ENCODE measurements at places on chromosomes 16 and 17.

- no peak for DNase-seq
Observed at GRCh38 chr16:54928016-54928356, 2.7 kb upstream of the IRX5 start.

- DNase-seq: no peak
Observed at GRCh38 chr17:58528443-58528842, 14.0 kb upstream of the MTMR4 start.

DNA sequence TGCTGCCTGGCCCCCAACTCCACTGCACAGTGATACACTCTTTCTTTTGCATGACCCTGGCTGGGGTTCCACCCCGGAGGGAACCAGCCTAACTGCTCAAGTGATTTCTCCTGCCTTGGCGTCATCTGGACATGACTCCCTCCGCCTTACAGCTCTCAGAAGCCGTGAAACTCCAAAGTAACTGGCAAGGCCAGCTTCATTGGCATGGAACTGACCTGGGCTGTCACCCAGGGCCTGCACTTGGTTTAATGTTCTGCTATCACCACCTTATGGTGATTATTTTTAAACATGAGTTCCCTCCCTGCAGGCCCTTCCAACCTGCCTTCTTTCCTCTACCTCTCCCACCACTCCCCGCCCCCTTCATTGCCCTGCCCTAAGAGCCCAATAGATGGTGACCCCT is 139.7 kb upstream of the CDH5 start:
- DNase-seq: no peak

- DNase-seq: peak; percentile 36
Observed at GRCh38 chr16:4214215-4214621, 27.7 kb downstream of the SRL start.

- no peak for DNase-seq
Observed at GRCh38 chr17:78159575-78160158, 8.7 kb upstream of the SYNGR2 start.

GRCh38 chr16:89107203-89107582 is 13.5 kb downstream of the ACSF3 start:
- no peak for DNase-seq

GRCh38 chr16:78177987-78178386 is 78.5 kb downstream of the WWOX start:
- DNase-seq: no peak

- DNase-seq: no peak
Observed at GRCh38 chr16:10297341-10298006, 88.4 kb upstream of the ATF7IP2 start.

GRCh38 chr16:73891129-73891542 is 405.5 kb upstream of the PSMD7 start:
- DNase-seq: no peak

DNA sequence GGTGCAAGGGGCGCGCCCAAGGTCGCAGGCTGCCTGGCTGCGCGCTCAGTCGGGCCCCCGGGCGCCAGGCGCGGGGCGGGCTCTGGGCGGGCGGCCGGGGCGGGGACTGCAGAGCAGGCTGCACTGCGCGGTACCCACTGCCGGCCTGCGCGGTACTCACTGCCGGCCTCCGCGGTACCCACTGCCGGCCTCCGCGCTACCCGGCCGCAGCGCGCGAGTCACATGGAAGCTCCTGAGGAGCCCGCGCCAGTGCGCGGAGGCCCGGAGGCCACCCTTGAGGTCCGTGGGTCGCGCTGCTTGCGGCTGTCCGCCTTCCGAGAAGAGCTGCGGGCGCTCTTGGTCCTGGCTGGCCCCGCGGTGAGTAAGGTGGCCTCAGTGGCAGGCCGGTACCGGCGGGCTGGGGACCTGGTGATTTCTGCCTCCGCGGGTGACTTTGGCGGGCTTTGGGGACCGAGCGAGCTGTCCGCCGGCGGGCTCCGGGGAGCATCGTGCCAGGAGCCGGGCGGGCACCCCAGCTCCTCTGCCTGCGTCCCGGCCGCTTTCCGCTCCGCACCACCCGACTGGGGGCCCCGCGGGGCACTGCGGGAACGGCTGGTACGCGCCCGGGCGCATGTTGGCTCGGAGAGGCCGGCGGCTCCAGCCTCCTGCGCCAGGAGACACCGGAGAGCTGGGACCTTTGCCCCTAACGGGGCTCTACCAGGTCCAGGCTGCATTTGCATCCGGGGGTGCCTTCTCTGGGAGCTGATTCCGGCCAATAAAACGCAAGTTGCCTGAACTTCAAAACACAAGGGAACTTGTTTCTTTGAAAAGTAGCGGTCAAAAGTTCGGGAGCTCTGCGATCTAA is at the start of gene SLC47A1:
Gene SLC47A1 (plus strand): TSS at position 137 of the 844 bp plus-strand sequence. CDS start 86 bp downstream, at position 223.
- DNase-seq: no peak

GRCh38 chr16:12186774-12187335 is 210.3 kb downstream of the SNX29 start:
- DNase-seq: no peak

- DNase-seq: no peak
Observed at GRCh38 chr17:61783120-61783519, 80.2 kb downstream of the BRIP1 start.

DNA sequence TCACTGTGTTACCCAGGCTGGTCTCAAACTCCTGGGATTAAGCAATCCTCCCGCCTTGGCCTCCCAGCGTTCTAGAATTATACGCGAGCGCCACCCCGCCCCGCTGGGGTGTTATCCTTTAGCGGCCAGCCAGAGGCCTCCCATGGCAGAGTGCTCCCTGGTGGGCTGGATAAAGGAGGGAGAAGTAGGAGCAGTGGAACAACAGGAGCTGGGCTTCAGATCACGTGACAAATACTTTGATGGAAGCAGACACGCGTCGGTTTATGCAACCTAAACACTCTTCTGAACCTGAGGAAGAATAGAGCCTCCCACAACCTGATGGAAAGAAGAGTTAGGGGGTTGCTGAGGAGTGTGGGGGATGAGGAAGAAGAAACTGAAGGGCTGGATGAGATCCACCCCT is 2114.0 kb downstream of the TP53TG3F start:
- DNase-seq: no peak

GRCh38 chr17:60147553-60148223 is 2.1 kb upstream of the CA4 start:
- DNase-seq: no peak

DNA sequence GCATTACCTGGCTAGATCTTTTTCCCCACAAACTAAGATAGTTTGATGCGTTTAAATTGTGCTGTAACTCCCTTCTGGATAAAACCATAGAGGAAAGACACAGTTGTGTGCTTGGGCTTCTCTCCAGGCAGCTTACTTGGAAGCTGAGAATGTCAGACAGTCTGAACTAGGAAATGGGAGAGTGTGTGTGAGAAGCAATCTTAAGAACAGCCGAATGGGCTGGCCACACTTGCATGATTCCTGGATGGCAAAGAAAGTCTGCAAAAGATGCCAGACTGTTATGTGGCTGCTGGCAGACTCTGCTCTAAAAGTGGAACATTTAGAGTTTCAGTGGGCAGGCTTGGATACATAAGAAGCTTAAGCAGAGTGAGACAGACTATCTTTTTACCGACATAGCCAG is 384.3 kb upstream of the PSMD7 start:
- no peak for DNase-seq

DNA sequence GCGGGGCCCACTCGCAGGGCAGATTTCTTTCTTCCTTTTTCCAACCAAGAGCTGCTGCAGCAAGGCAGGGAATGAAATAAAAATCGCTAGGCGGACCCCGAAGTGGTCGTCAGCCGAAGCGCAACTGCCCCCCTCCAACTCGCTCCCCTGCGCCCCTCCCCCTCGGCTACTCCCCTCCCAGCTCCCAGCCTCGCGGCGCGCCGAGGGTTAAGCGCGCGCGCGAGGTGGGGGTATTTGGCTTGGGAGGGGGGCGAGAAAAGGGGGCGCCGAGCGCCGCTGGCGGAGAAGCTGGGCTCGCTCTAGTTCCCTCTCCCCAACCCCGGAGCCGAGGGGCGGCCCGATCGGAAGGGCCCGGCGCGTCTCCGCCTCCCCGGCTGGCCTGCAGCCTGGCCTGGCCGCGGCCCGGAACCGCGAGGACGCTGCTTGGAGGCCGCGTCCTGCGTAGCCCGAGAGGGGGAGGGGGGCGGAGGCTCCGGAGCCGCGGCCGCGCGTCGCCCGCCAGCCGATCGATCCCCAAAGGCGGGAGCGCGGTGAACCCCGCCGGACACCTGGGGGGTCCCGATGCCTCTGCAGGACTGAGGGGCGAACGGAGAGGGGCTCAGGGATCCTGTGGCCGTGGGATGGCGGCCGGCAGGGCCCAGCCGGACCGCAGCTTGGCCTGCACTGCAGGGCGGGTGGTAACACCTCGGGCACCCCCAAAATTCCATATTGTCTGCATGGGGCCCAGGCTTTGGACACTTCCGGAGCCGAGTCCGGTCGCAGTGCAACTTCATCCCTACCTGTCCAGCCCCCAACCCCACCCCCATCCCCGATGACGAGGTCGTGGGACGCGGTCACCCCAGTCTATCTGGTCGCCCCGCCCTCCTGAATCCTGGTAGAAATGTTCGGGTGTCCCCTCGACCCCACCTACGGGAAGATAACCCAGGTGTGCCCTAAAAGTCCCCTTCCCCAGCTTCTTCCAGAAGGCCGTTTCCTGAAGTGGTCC is 4.9 kb upstream of the CBX4 start:
- no peak for DNase-seq

DNA sequence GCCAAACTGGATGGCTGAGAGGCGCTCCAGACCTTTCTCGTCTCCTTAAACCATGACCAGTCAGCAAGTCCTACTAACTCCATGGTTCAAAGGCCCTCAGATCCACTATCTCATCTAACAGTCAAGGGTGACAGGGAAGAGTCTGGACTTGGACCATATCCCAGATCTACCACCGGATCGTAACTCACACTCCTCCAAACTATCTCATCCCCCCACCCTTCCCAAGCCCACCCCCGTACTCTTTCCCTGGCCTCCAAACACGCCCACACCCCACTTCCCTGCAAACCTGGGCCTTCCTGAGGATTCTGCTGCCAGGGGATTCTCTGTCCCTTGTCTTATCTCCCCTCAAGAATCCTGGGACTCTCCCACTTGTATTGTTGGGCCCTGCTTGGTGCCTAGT is 5.1 kb downstream of the CDIP1 start:
- DNase-seq: no peak

DNA sequence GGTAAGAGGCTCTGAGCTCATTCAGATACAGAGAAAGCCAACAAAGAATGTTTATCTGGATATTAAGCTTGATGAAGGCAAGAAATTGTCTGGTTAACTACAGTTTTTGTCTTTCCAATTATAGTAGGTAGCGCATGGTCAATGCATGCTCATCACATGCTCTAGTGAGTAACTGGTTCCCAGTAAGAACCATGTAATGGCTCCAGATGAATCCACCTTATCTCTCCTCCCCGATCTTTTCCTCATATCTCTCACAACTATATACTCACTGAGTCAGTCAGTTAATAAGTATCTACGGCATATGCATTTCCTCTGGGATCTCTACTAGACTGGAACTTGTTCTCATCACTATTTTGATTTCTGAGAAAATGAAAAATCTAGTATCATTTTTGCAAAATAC is 340.7 kb upstream of the DYNLRB2 start:
- DNase-seq: no peak

GRCh38 chr17:17067257-17067656 is 25.0 kb downstream of the MPRIP start:
- DNase-seq: no peak

- DNase-seq: no peak
Observed at GRCh38 chr17:49616086-49616485, 40.4 kb downstream of the NXPH3 start.

DNA sequence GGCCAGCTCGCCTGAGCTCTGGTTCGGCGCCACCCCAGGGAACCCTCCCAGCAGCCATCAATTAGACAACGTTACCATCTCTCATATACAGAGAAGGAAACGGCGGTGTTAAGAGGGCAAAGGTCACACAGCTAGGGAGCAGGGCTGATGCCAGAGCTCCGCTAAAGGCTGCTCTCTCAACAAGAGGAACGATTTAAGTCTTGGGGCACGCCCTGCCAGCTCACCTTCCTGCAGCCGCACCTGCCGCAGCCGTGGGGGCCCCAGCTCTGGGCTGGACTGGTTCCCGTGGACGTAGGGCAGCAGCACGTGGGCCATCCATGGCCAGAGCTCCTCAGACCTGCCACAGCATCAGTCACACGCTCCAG is 43.5 kb downstream of the PKD1 start:
- DNase-seq: no peak

- no peak for DNase-seq
Observed at GRCh38 chr16:19169082-19169639, 1.1 kb downstream of the SYT17 start.

DNA sequence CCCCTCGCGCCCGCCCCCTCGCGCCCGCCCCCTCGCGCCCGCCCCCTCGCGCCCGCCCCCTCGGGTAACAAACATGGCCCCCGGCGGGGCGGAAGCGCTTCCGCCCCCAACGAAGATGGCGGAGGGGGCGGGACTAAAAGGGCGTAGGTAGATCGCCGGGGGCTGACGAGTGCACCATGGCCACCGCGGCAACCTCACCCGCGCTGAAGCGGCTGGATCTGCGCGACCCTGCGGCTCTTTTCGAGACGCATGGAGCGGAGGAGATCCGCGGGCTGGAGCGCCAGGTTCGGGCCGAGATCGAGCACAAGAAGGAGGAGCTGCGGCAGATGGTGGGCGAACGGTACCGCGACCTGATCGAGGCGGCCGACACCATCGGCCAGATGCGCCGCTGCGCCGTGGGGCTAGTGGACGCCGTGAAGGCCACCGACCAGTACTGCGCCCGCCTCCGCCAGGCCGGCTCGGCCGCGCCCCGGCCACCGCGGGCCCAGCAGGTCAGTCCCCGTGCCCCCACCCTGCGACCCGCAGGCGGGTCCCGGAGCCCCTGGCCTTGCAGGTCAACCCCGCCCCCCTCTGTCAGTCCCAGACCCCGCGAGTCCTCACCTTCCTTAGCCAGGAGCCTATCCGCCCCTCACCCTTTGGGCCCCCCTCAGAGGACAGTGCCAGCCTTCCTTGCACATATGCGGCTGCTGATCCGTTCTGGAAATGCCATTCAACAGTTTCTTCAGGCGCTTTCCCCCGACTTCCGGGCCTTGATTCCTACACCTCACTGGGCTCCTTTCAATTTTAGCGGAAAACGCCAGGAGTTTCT is at the start of gene COG1:
Gene COG1 (plus strand): TSS at position 162 of the 808 bp plus-strand sequence. CDS start 15 bp downstream, at position 177.
- DNase-seq: peak; percentile 29

GRCh38 chr17:16081507-16082087 is 82.0 kb downstream of the TTC19 start:
- no peak for DNase-seq

DNA sequence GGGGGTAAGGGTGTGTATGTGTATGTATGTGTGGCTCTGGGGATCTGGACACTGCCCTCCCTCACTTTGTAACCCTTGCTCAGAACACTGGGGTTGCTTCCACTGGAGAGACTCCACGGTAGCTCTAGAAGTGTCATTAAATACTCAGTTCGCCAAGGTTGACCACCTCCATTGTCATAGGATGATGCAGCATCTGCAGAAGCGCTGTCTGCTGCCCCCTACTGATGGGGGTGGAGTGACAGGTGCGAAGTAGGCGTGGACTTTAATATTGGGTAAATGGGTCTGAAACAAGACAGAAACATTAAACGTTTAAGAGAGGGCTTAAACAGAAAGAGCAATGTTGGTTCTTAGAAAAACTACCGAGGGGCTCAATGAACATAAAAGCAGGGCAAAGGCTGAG is 35.5 kb upstream of the STAC2 start:
- no peak for DNase-seq

DNA sequence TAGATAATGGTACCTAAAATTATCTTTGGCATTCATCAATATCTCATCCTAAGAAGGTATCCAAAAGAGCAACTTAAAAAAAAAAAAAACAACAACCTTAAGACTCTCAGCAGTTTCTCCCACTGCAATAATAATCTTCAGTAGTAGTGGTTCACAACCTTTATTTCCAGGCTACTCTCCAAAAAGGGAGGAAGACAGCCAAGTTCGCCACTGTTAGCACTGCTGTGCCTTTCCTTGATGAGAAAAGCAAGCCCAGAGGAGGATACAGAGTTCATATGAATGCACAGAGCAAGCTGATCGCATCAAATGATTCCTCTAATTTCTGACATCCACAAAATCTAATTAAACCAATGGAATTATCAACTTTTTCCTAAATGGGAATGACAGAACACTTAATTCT is 199.4 kb downstream of the AATF start:
- DNase-seq: no peak

All from ascending aorta (tissue), 2 donors.